ENCODE measurements at places on chromosomes 1 and 21.

GRCh38 chr1:58577654-58578030, 590 bp upstream of the TACSTD2 start:
- DNase-seq, result no peak

DNA sequence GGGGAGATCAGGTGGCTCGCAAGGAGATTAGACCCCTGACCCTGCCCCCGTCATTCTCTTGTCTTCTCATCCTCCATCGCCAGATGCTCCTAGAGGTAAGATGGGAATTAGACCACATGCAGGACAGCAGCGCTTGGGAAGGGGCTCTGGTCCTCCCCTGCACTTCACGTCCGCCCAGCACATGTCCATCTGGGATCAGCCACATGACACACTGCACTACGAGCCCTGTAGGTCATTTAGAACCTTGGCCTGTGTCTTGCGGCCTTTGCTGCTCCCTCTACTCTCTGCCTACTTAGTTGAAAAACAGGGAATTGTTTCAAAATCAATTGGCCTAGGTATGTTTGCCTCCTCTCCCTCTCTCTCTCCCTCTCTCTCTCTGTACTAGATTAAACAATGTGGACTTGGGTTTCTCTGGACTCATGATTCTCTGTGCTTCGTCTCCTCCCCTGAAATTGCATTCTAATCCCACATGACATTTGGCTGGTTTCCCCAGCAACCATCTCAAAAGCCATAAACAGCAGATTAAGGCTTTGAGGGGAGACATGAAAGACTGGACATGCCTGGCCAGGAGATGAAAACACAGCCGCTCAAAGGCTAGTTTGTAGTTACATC, 3.8 kb upstream of the NCMAP start:
- DNase-seq, result no peak

GRCh38 chr1:26170472-26170821, 739 bp downstream of the ZNF593 start:
- no peak for DNase-seq

- no peak for DNase-seq
Observed at GRCh38 chr1:160640359-160641123, 6.3 kb downstream of the SLAMF1 start.
